ENCODE measurements at places on chromosomes 13 and 19.

GRCh38 chr19:19192910-19193423 is 909 bp downstream of the RFXANK start:
- DNase-seq, result no peak

GRCh38 chr13:40626561-40626960 is 39.9 kb downstream of the FOXO1 start:
- DNase-seq, result no peak

GRCh38 chr13:41678249-41678648 is 220.9 kb downstream of the RGCC start:
- DNase-seq, result no peak

DNA sequence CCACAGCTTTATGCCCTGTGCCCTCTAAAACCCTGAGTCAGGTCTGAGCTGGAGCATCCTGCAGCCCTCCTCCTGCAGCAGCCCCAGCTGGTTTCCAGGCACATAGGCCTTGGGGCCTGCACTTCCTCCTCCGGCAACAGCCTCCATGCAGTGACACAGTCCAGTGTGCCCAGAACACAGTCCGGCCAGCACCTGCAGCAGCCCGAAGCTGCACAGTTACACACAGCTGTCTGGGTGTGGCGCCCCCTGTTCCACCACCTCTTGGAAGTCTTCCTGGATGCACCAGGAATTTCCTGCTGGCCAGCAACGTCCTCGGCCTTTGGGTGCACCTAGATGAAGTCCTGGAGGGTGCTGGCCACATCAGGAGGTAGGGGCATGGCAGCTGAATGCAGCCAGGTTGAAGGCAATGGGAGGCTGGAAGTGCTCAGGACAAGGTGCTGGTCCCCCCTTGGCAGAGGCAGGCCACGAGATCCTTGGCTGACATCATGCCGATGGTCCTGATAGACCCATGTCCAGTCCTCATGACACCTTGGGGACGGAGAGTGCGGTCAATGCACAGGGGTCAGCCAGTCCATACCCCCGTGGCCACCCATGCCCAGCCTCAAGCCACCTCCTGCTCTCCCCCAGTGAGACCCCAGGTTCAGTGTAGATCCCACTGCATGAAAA is 27.1 kb upstream of the PARP4 start:
- no peak for DNase-seq

DNA sequence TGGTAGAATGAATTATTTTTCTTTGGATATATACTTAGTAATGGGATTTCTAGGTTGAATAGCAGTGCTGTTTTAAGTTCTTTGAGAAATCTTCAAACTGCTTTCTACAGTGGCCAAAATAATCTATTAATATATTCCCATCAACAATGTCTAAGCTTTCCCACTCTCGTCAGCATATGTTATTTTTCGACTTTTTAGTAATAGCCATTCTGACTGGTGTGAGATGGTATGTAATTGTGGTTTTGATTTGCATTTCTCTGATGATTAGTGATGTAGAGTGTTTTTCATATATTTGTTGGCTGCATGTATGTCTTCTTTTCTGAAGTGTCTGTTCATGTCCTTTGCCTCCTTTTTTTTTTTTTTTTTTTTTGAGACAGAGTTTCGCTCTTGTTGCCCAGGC is 90.2 kb upstream of the CSNK1A1L start:
- no peak for DNase-seq

DNA sequence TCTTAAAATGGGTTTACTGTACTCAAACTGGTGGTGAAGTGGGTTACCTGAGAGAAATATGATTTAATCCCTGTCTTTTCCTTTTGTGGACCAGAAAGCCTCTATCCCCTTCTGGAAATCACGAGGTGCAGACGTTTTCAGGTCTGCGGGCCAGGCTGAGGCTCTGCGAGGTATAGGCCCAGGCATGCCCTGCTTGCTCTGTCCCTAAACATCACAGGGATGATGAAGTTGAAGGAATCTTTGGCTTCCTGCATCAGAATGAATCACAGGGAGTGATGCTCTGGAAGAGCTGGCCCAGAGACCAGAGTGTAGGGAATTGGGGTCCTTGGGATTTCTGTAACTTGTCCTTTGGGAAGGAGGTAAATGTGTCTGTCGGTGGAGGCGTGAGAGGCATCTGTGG is 18.4 kb upstream of the CHST8 start:
- no peak for DNase-seq

DNA sequence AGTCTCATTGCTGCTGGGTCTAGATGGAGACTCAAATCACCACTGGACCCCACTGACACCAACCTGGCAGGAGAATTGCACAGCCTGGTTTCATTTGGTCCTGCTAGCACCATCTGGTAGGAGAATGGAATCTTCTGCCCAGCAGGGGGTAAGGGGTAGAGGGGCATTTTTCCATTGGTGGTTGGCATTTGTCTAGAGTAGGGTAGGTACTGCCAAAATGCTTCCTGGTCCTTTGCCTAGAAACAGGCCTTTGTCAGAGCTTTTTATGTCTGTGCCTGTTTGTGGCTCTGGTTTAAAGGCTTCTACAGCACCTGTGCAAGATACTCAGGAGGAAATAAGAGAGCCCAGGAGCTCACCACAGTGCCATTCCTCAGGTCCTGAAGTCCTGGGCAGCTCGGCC is 121.3 kb downstream of the KCTD12 start:
- DNase-seq, result no peak

DNA sequence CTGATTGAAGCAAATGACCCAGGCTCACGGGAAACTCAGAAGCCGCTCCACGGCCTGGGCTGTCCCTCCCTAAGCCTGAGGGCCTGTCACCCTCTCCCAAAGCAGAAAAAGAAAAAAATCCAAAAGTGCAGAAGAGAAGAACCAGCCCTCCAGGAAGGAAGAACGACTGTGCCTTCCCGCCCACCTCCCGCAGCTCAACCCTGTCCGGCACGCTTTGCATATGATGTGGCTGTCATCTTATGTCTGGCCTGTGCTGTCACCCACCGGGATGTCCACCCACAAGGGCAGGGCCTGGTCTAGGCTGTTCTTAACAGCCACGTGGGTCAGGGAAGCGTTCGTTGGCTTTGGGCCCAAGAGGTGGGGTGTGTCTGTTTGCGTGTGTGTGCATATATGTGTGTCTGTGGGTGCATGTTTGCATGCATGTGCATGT is 13.7 kb downstream of the ZBTB7A start:
- DNase-seq, result no peak

DNA sequence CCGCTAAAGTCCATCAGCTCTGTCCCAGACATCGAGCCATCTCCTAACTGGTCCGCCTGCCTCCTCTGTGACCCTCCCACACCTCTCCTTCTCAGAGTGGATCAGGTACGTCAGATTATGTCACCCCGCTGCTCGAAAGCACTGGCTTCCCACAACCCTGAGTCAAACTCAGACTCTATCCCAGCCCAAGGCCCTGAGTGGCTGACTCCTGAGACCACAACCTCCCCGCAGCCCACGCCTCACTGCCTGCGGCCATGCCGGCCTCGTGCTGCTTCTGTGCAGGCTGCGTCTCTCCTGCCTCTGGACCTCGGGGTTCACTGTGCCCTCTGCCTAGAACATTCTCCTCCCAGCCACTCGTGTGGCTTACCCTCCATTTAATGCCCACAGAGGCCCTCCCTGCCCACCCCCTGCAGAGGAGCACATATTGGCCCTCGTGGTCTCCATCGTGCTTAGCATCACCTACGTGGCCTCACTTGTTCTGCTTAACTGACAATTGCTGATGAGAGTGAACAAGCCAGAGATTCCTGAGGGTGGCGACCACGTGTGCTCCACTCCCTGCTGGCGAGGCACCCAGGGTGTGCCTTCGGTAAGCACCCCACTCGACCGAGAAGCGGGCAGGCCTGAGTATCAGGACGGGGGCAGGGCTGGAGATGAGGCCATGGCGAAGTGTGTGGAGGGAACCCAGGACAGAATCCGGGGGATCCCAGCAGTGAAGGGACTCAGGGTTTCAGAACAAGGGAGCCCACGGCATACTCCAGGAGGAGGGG is 13.5 kb upstream of the FKRP start:
- no peak for DNase-seq

- no peak for DNase-seq
Observed at GRCh38 chr13:96632536-96633320, 361.5 kb downstream of the OXGR1 start.

DNA sequence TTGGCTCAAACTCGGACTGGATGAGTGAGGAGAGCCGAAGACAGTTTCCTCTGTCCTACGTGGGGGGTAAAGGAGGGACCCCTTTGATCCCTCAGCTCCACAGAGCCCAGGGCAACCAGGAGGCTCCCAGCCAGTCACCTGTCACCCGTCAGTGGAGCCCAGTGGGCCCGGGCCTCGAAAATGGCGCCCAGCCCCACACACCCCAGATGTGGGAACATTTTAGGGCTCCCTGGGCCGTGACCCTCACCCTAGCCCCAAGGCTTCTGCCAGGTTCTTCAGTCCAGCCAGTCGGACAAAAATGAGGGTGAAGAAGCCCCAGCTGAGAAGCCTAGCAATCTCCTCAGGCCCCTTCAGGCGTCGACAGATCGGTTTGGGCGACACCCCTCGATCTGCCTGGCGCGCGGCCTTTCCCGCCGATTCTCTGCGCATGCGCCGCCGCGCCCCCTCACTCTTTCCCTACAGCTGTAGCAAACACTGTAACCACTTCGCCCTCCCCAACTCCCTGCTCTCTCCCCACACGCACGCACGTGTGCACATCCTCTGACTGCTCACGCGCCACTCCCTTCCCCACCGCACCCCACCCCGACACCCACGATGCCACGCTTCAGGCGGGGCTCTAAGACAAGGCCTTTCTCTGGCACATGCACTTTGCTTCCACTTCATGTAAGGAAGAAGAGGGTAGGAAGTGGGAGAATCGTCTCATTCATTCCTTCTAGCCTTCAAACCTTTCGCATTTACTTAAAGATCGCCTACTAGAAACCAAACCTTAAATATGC is at the start of gene SLC6A16:
Gene SLC6A16, minus strand, starts transcription at position 391 of the 776 bp plus-strand sequence. CDS start 13,844 bp downstream, outside the sequence.
- DNase-seq, result no peak

GRCh38 chr13:28817204-28817603 is 2.9 kb upstream of the MTUS2 start:
- no peak for DNase-seq

DNA sequence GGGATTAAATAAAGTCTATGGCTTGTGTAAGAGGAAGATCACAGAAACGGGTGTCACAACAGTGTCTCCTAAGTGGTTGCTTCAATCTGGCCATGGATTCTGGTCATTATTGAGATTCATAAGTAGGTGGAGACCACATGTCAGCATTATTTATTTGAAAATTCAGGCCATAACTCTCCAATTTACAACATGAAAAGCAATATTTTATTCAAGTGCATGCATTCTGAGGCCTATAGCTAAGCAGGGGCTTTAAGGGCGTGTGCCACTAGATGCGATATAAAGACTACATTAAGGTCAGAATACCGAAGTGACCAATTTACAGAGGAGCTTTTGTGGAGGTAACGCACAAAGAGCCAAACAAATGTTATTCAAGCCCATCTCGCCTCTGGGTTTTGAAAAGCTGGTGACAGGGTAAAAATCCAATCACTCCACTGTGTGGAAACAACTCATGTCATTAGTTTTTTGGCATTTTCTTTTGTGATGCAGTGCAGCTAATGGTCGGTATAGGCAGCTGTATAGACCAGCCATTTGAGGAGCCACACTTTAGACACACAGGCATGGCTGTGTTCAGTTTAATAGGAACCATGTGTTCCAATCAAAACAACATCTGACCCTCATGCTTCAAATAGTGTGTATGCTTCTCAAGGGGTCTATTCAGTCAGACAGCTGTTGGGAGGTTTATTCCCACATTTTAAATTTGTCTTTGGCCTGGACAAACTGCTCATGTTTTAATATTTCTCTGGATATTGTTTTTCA is 123.7 kb downstream of the KL start:
- no peak for DNase-seq

GRCh38 chr13:106534639-106535551 is 567 bp downstream of the EFNB2 start:
- DNase-seq, result no peak

GRCh38 chr13:40116008-40116407 is 460.5 kb downstream of the COG6 start:
- no peak for DNase-seq

- no peak for DNase-seq
Observed at GRCh38 chr13:90308249-90308648, 1039.2 kb upstream of the MIR17HG start.

DNA sequence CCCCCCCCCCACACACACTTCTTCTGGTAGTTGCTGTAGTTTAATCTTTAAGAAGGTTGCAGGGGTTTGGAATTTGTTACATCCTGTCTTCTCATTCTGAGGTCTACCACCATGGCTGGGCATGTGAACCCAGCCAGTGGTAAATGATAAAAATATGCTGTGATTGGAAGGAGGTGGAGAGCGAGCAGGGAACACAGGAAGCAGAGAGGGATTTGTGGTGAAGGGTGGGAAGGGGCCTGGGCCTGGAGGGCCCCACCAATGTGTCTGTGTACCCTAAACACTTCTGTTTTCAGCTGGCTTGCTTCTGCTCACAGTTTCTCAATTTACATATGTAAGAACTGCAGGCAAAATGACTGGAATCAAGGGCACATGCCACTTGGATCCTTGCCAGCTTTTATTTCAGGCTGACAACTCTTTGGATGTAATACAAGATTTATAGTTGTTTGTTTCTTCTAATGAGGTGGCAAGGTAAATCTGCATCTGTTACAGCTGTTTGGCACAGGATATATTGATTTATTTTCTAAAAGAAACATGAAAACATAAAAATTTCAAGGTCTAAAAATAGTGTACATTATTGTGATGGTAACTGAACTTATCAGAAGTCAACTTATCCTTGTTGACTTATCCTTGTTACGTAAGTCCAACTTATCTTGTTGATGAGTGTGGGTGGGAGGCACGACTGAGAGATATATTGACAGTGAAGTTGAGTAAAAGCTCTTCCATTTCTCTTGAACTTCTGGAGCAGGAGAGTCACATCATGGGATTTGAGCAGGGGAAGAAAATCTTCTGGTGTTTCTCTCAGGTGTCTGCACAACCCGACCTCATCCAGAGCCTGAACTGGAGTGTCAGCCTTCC is 313.2 kb downstream of the SHISA2 start:
- peak; percentile 22 for DNase-seq

DNA sequence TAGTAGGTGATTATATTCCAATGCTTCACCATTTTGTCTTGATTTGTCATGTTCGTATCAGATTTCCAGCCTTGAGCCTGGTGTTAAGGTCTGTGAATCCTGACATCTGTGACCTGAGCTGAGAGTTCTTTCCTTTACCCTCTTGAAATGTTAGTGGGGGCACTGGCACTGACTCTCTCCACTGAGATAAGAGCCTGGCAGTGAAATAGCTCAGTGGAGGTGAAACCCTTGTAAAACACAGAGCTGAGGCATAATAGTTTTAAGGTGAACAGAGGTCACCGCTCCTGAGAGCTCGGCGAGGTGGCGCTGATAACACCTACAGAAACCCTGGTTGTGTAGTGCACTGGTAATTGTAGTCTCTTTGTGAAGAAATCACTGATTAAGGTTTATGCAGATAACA is 748.2 kb downstream of the DIAPH3 start:
- DNase-seq, result no peak

DNA sequence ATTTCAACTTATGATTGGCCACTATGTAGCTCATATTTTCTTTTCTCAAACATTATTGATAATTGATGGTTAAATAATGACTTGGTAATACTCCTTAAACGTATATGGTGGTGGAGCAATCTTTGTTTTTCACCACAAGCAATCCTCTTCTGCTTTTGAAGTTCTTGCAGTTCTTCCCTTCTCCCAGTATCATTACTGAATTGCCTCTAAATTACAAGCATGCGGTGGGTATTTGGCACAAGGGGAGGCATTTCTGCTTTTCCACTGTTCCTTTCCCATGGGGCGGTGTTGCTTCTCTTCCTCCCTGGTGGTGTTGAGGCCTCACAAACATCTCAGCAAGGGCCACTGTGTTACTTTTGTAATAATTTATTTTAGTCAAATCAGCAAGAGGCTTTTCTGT is 234.4 kb upstream of the RXFP2 start:
- DNase-seq, result no peak

GRCh38 chr13:75180805-75181455 is 301.0 kb downstream of the TBC1D4 start:
- peak; percentile 61 for DNase-seq

Data from fibroblast of skin of left quadriceps (primary cell).